C1 segment of cervical spinal cord (tissue), 14 donors: ENCODE measurements at places on chromosomes 13 and 19.

- DNase-seq, result no peak
Observed at GRCh38 chr13:26957182-26957581, 196.6 kb upstream of the GPR12 start.

- no peak for DNase-seq
Observed at GRCh38 chr13:46756977-46757376, 40.0 kb downstream of the ESD start.

DNA sequence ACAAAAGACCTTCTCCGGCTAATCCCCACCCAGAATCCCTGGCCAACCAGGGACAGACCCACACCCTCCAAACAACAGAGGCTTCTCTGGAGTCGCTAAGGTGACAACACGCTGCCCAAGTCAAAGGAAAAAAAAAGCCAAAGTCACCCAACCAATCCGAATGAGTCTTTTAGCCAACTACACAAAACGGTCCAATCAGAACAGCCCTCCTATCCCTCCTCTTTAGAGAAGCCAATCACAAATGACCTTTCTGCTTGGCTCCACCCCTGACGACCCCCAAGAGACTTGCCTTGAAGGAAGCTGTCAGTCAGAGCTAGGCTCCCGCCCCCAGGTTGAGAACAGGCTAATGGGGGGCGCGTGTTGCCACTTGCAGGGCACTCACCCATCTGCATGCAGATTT lies 6.6 kb upstream of the FBXW9 start:
- DNase-seq, result no peak

DNA sequence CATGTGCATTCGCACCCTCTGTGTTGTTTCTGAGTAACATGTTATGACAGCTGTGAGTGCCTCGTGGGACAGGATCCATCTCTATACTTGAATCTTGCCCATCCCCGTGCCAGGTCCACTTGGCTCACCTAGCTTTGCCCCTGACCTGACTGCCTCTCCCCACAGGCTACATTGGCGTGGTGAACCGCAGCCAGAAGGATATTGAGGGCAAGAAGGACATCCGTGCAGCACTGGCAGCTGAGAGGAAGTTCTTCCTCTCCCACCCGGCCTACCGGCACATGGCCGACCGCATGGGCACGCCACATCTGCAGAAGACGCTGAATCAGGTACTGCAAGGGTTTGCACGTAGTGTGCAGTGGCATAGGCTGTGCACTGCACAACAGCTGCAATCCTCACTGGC lies 53.2 kb downstream of the TMED1 start:
- no peak for DNase-seq

GRCh38 chr13:67343777-67344176 lies 113.6 kb upstream of the PCDH9 start:
- DNase-seq, result no peak

- DNase-seq, result no peak
Observed at GRCh38 chr13:96771486-96772367, 222.5 kb downstream of the OXGR1 start.
